ENCODE measurements at places on chromosomes 3 and 15.

GRCh38 chr15:88664151-88664778 is 25.4 kb downstream of the ISG20 start:
- no peak for DNase-seq

- no peak for DNase-seq
Observed at GRCh38 chr3:158520433-158520832, 50.6 kb upstream of the MLF1 start.

GRCh38 chr3:171251835-171252234 is 208.4 kb downstream of the TNIK start:
- DNase-seq, result no peak

DNA sequence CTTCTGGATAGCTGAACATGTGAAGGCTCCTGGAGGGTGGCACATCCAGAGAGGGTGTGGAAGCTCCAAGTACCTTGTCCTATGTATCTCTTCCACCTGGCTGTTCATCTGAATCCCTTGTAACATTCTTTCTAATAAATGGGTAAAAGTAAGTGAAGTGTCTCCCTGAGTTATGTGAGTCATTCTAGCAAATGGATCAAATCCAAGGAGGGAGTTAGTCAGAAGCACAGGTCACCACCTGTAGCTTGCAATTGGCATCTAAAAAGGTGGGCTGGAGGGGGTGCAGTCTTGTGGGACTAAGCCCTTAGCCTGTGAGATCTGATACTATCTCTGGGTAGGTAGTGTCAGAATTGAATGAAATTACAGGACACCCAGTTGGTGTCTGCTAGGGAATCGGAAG is 71.0 kb downstream of the WWTR1 start:
- no peak for DNase-seq

DNA sequence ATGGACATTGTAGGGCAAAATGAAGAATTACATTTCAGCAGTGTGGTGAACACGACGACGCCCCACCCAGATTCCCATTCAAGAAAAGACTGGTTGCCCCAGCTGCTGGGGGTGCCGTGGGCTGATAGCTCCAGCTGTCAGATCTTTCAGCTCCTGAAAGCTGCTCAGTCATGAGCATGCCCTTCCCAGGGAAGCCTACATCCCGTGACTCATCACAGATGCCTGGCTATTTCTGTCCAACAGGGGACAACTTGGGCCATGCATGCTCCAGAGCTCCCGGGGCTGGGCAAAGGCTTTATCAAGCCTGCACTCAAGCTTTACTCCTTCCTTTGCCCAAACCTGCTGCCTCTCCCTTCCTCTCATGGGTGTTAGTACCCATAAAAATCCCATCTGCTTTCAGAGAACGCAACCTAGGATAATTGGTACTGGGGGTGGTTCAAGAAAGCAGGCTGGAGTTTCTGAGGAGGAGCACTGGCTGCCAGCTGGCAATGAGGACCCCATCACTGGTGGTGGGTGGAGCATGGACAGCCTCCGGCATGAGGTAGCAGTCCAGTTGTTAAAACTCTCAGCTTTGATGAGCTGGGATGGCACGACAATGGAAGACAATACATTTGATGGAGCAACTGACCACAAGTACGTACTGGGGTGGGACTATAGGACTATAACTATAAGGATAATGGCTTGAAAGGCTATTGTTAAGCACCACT is 16.4 kb upstream of the ST8SIA2 start:
- no peak for DNase-seq

DNA sequence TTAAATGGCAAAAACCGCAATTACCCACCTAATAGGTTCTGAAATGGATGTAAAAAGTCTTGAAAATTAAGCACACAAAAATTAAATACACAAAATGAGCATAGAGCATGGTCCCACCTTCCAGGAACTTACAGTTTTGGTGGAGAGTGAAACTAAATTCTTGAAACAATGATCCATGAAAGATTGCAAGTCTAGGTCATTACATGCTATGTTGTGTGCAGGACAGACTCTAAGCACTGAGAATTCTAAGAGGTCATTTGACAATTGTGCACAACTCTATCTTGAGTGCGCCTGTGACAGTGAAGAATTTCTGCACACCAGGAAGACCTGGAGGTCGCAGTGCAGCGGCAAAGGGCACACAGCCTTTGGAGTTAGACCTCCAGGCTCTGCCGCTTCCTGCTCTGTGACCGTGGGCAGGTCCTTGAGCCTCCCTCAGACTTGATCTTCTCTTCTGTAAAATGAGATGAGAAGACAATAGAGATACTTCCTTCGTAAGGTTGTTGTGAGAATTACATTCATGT is 153.3 kb upstream of the TPM1 start:
- DNase-seq, result no peak

GRCh38 chr3:127679534-127680145 is 6.9 kb downstream of the ABTB1 start:
- DNase-seq, result no peak

DNA sequence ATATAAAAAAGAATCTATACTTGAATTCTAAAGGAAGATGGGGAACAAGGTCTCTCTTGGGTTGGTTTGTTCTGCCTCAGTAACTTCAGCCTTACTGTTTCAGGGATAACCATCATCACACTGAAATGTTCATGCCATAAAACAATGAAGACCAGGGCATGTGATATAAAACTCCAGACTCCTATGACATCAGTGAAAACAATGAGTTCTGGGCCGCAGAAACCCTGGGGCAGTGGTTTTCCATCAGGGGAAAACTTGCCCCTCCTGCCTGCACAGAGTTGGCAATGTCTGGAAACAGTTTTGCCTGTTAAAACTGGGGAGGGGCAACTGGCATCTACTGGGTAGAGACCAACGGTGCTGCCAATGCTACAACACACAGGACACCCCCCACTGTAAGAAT is 46.8 kb downstream of the CA12 start:
- DNase-seq, result no peak
